ENCODE measurements at places on chromosomes 3 and 15.

GRCh38 chr15:49622561-49622960, 1.7 kb downstream of the DTWD1 start:
- DNase-seq = no peak

GRCh38 chr3:150828997-150829396, 66.0 kb upstream of the SIAH2 start:
- no peak for DNase-seq

GRCh38 chr3:169658311-169658931, 5.1 kb downstream of the MECOM start:
- DNase-seq = no peak

DNA sequence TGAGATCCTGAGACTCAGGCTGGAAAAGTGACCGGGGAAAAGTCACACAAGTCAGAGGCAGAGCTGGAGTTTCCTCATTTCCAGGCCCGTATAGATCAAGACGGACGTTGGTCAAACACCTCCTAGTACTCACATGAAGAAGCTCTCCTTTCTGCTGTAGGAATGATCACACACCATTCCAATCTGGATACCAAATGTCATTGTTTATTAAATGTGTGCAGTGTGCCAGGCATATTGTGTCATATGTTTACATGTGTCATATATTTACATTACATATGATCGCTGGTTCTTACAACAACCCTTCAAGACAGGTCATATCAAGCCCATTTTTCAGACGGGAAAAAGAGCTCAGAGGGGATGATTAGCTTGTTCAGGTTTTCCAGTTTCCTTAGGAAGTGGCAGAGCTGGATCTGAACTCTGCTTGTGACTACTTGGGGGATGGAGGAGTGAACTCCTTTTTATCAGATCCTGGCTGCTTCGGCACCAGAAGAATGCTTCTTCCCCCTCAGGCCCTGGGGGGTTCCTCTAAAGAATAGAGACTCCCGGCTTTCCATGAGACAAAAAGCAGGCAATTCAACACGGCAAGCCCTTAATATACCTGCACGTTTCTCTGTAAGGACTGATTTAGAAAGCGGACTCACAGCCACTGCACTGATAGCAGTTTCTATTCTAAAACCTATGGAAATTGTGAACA, 41.9 kb downstream of the FAM43A start:
- DNase-seq = no peak

DNA sequence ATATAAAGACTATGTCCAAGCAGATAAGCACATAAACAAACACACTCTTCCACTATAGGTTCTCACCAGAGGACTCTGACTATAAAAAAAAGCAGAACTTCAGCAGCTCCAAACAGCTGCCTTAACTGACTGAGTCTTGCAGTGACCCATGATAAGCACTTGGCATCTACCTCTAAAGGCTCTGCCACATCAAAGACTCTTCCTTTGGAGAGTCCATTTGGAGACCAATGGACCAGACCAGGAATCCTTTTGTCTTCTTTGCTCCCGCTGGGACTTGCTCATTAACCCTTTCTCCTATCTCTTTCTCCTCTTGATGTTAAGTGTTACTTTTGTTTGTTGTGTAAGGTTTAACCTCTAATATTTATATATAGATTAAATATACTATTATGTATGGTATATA, 424.1 kb downstream of the RSL24D1 start:
- no peak for DNase-seq

DNA sequence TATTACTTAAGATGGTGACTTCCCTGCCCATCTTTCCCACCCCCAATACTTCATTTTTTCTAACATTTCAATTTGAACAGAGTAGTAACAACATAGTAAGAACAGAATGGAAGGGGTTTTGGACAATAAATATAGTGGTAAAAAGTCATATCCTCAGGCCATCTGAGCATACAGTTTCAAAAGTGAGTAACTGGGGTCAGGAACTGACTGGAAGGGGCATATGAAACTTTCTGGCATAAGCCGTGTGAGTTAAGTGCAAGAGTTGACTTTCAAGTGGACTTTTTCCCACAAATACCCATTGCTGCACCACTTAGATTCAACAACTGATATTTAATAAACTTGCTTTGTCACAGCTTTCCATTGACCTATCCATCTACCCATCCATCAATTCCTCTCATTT, 153.5 kb upstream of the IL12A start:
- no peak for DNase-seq
